ENCODE measurements at places on chromosomes 11 and 22.

DNA sequence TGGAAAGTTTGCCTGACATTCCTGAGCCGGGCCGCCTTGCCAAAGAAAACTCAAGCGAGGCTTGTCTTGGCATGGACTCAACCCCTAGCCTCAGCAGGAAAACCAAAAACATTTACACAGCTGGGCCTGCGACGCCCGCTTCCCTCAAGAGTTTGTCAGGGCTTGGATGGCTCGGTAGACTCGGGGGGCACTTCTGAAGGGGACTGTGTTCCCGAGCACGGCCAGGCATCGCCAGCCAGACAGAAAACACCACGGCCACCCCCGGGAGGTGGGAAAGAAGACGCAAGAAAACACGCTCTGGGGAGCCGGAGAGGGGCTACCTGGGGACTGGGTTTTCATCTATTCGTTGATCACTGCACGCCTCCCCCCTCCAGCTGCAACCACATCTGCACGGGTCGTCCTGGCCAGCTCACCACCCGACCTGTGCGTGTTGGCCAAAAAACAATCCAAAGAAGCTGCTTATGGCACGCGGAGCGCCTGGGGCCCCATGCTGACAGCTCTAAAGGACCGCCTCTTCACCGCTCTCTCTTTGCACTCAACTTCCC is 380.7 kb downstream of the MN1 start:
- DNase-seq, result no peak

DNA sequence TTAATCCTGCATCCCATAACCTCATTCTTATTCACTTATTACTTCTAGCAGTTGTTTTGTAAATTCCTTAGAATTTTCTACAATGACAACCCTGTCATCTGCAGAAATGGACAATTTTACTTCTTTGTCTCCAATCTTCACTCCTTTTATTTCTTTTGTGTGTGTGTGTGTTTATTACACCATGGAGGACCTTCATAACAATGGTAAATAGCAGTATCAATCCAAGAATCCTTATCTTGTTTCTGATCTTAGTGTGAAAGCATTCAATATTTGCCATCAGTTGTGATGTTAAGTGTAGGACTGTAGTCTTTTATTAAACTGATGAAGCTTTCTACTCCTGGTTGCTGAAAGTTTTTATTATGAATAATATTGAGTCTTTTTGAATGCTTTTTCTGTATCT is 109.1 kb downstream of the MPPED2 start:
- DNase-seq, result no peak

GRCh38 chr11:9512370-9513019 is 51.7 kb downstream of the ZNF143 start:
- DNase-seq, result no peak

GRCh38 chr11:45937916-45938315 is 15.5 kb downstream of the LARGE2 start:
- DNase-seq, result no peak

DNA sequence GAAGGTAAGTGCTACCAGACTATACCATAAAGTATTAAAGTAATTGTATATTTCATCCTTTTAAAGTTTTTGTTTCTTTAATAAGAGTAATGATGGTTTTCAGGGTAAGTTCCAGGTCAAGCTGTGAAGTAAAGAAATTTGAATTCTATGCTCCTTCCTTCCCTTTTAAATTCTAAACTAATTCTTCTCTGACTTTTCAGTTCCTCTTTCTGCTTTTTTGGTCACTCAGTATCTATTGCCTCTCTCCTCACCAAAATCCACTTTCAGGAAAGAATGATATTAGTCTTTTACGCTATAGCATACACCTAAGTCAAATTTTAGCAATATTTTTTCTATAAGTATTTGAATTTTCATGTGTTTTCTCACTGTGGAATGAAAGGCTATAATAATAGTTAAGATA is 8.2 kb downstream of the MMP8 start:
- DNase-seq, result no peak

DNA sequence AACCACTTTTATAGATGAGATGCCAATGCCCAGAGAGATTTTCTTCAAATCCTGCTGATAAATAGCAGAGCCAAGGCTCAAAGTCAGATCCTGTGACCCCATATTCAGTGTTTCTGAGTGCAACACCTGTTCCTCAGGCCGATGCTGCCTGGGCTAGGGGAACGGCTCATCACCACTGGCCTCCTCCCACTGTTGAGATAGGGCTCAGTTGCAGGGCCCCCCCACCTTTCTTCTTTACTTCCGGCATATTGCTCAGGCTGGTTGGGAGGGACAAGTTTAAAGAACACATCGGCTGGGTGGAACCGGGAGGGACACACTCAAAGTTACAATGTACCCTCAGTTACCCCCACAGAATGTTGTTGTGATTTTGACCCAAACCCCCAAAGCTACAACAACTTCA is 88.3 kb upstream of the CRTAM start:
- DNase-seq, result no peak

DNA sequence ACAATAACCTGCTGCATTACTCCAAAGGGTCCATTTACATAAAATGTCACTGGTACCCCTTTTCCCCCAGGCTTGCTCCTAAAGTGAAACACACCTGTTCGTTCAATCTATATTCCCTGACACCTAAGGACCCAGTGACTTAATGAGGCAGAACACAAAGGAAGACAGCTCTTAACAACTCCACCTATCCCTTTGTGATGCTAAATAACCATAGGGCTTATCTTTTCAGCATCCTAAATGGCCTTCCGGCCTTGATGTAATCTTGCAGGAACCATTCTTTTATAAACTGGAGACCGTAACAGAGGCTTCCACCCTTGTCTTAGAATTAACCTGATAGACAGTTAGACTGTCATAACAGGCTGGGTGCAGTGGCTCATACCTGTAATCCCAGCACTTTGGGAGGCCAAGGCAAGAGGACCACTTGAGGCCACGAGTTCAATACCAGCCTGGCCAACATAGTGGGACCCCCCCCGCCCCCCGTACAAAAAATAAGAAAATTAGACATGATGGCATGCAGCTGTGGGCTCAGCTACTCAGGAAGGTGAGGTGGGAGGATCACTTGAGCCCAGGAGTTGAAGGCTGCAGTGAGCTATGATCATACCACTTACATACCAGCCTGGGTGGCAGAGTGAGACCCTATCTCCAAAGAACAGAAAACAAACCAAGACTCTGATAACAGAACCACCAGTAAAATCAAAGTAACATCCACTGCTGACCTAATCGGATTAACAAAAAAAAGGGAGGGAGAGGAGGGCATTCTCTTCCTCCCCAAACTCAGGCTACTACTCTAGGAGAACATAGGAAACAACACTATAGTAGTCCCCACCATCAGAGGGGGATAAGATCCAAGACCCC is 5.1 kb downstream of the CHEK2 start:
- DNase-seq, result no peak

GRCh38 chr22:33299245-33299956 is 241.2 kb upstream of the SYN3 start:
- DNase-seq, result peak; percentile 94

DNA sequence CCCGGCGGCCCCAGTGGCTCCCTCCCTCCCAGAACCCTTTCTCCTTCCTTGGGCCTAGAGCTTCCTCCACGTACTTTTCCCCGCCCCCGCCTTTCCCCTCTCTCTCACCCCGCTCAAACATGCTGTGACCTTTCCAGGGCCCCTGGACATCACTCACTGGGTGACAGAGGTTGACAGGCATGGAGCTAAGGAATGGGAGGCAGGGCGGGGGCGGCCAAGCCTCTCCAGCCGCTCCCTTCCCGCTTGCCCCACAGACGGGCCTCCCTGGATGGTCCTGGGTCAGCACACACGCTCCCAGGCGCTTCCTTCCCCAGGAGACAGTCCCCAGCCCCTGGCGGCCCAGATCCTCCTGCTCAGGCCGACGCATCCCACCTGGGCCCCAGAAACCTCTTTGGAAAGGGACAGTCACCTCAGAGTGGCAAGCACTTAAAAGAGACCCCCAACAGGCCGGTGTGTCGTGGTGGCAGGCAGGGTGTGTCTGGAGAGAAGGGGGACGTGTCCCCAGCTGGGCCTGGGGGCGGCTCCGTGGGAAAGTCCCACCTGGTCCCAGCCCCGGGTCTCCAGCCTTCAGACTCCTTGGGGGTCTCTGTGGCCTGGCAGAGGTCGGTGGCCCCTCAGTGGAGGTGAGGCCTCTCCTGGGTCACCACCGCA is 8.8 kb downstream of the H19 start:
- no peak for DNase-seq

- DNase-seq, result no peak
Observed at GRCh38 chr11:116813170-116813569, 9.9 kb downstream of the APOA4 start.

- no peak for DNase-seq
Observed at GRCh38 chr22:28259774-28260312, 340.8 kb upstream of the PITPNB start.

DNA sequence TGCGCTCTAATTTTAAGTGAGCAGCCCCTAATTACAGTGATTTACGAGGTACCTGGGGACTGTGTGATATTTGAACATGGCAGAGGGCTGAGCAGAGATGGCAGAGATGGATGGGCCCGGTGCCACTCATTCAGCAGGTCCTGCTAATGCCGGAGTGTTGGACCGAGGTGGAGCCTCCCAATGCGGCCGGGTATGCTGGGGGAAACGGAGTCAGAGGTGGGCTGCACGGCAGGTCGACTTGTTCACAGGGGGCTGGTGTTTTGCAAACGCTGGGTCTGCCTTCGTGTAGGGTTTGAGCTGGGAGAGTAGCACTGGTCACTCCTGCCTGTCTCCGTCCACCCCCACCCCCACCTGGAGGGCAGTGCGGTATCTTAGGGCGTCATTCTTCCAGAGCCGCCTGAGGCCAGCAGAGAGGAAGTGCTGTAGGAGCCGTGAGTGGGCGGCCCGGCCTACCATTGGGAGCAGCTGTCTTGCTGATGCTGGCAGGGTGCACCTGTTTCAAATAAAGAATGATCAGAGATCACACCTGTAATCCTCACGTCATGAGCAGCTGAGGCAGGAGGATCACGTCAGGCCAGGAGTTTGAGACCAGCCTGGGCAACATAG is 122.6 kb downstream of the IGLL1 start:
- no peak for DNase-seq

- DNase-seq, result no peak
Observed at GRCh38 chr11:64855596-64856304, 11.3 kb upstream of the CDC42BPG start.

GRCh38 chr11:2330696-2331095 is 28.9 kb downstream of the TSPAN32 start:
- no peak for DNase-seq

DNA sequence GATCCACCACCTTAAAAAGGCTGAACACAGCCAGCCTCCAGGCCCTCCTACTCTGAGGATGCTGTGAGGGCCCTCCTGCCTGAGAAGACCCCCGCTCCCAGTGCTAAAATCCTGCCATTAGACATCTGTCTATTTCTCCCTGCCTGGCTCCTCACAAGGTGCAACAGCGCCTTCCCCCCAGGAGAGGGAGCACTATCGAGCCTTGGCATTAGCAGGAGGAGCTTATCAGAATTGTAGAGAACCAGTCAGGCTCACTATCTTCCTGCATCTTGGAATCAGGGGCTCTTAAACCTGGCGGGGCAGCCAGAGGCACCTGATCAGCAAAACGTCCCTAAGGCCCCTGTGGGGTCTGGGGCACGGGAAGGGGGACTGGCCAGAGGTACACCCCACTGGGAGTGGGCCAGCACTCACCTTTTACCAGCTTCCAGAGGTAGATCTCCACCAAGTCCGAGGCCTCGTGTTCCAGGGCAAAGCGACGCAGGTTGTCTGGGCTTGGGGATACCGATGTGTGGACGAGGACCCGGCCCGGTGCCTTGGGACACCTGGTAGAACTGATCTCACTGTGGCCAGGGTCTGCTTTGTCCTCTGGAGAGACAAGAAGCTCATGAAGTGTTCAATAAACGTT is 28.7 kb downstream of the CHRDL2 start:
- peak; percentile 72 for DNase-seq

GRCh38 chr11:77152846-77153245 is 24.8 kb downstream of the MYO7A start:
- DNase-seq, result no peak

DNA sequence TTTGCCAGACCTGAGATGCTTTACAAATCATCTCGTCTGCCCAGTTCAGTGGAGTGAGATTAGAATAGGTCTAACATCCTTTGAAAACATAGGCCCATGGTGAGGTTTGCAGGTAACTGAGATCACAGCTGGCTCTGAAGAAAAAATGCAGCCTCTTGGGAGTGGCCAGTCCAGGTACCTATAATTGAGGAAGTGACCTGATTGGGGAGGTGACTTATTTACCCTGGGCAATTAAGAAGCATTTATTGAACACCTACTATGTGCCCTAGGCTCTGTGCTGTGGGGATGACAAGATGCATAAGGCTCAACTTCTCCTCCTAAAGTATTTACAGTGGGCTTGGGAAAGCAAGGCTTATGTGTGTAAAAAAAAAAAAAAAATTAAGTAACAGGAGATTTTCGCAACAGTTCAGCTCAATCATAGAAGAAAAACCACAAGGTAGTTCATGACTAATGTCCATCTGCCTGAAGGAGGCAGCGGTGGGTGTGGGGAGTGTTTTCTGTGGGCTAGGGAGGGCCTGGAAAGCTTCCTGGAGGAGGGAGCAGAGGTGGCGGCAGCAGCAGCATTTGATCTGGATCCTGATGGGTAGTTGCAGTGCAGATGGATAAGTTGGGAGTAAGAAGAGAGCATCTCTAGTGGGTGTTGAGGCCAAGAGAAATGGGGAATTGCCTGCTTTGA is 16.1 kb downstream of the MICAL2 start:
- DNase-seq, result no peak

DNA sequence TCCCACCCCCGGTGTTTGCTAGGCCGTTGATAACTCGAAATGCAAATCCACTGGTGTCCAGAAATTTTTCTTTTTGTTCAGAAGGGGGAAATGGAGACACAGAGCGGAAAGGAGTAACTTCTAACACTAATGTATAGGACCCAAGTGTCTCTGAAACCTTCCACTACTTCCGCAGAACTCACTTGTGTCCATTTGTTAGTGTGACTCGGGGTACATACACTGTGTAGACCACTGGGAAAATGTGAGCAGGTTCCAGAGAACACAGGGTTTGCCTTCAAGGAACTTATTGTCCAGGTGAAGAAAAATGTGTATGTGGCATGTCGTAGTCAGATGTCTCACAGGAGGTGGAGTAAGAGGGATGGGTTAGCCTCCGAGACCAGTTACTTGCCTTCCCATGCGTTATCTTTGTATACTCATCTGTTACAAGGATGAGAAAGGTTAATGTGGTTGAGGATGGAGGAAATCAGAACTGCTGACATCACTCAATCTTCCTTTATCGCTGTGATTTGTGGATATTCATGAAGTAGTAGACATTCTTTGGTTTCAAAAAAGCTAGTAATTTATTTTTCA is 857 bp downstream of the ARCN1 start:
- DNase-seq, result peak; percentile 46

- peak; percentile 35 for DNase-seq
Observed at GRCh38 chr11:111602865-111603610, 789 bp downstream of the SIK2 start.

GRCh38 chr11:67303835-67304411 is 593 bp downstream of the SSH3 start:
- no peak for DNase-seq
